Hematopoietic multipotent progenitor cell treated with erythropoietin and hydrocortisone succinate and interleukin-3 and kit ligand, for 8 days (in vitro differentiated cells): ENCODE measurements at places on chromosomes 5 and 9.

- no peak for DNase-seq
Observed at GRCh38 chr9:71663216-71663615, 105.1 kb downstream of the CEMIP2 start.

DNA sequence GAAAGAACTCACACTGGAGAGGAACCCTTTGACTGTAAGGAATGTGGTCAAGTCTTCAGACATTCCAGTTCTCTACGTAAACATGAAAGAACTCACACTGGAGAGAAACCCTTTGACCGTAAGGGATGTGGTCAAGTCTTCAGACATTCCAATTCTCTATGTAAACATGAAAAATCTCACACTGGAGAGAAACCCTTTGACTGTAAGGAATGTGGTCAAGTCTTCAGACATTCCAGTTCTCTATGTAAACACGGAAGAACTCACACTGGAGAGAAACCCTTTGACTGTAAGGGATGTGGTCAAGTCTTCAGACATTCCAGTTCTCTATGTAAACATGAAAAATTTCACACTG is 32.6 kb downstream of the MAPK9 start:
- no peak for DNase-seq

DNA sequence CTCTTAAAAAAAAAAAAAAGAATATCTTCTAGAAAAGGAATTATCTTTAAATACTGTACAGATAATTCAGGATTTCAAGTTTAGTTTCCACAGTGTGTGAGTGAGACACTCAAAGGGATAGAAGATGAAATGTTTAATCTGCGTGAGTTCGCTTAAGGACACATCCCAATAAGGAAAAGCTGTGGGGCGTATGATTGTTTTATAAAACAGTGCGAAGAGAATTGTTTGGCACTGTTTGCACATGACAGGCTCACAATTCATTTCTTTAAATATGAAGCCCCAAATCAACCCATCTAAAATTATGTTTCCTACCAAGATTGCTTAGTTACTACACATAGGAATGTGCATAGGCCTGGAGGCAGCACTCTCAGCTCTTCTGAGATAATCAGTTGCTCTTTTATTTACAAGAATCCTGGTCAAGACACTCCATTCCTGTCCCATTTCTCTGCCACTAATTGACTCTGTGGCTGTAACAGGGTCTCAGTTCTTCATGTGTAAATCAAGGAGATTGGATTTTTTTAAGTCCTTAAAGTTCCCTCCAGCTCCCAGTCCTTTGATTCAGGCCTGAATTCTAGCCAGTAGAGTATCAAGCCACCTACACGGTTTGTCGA is 60.1 kb downstream of the BHMT start:
- DNase-seq: no peak

DNA sequence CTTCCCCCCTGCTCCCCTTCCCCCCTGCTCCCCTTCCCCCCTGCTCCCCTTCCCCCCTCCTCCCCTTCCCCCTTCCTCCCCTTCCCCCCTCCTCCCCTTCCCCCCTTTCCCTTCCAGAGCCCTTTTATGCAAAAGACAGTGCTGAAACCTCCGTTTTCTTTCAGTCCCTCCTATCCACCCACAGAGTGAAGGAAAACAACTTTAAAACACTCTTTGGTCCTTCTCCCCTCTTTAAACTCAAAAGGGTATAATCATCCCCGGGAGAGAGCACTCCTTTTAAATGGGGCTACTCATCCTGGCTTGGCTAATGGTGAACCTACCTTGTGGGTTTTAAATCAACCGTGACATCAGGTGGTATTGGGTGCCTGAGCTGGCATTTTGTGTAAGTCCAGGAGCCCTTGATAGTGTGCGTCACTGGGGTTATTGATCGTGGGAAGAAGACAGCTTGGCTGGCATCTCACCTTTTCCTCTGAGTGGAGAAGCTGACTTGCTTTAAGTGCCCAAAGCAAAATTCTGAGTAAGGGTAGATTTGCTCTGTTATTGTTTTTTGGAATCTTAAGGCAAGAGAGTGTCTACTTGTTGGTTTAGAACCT is 2.7 kb downstream of the LARP1 start:
- DNase-seq: peak; percentile 34

GRCh38 chr5:39783756-39784421 is 359.1 kb upstream of the DAB2 start:
- no peak for DNase-seq

DNA sequence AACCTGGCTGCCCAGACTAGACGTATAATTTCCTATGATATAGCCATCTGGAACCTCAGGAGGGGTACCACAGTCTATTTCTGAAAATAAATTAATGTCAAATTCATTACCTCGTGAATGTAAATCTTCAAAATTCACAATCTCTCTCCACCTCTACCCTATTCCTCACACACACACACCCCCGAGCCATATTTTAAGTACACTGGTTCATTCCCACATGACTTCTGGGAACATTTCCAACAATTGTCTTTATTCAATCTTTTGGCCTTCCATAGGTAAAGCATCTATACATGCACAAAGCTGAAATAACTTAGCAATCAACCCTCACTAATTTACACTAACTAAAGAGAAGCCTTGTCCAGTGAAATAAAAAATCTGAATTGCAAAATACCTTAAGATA is 32.7 kb downstream of the SUSD1 start:
- DNase-seq: no peak

DNA sequence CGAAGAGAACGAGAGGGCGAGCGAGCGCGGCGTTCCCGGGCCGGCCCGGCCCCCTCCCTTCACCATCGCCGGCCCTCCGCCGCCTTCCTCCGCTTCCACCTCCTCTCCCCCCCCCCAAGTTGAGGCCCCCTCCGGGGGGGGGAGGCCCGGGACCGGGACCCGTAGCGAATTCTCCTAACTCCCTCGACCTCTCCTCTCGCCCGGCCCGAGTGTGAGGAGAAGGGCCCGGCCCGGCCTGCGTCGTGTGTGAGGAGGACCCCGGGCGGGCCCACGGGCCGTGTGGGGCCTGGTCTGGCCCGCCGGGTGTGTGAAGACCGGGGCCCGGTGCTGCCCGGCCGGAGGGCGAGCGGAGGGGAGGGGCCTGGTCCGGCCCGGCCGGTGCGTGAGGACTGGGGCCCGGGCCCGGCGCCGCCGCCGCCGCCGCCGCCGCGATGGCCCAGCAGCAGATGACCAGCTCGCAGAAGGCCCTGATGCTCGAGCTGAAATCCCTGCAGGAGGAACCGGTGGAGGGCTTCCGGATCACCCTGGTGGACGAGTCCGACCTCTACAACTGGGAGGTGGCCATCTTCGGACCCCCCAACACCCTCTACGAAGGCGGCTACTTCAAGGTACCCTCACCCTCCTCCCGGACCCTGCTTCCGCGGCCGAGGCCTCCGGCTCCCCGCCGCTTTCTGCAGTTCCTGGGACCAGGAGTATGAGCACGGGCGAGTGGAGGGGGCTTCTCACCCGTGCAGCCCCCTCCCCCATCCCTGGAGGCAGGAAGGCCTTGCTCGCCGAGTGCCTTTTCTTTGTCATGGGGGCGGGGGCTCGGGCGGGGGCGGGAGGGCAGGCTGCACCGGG is 587 bp downstream of the UBE2R2 start:
- DNase-seq: peak; percentile 54

DNA sequence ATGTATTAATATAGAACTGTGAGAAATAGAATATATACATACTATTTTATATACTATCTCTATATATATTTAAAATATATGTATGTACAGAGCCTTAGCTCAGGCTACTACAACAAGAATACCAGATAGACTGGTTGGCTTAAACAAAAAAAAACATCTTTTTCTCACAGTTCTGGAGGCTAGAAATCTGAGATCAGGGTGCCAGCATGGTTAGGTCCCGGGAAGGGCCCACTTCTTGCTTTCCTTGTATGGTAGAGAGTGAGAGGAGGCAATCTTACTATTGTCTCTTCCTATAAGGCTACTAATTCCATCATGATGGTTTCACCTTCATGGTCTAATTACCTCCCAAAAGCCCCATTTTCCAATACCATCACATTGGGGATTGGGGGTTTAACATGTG is 613.0 kb downstream of the ZNF608 start:
- no peak for DNase-seq

DNA sequence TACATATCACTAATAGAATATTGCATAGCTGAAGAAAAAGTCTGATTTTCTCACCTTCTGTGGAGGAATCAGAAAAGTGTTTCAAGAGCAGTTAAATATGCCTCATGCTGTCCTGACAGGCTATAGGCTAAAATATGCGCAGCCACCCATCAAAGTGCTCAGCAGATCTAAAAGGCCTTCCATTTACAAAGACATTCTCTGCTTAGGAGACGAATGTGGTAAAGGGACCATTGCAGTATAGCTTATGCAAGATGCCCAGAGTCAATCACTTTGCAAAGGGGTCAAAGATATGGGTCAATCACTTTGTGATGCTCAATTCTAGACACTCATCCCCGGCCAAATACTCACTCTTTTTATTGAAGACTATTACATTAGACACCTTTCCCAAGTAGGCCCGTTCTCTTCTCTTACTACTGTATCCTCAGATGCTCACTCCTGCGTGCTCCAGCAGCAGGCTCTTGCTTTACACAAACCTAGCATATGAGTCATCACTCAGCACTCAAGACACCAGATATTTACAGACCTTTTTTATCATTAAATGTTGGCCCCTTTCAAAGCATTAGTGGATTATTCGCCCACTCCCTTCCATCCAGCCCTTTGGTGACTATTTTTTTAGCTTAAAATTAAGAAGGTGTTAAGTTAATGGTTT is 568.2 kb upstream of the CDH18 start:
- no peak for DNase-seq

GRCh38 chr5:175216991-175217390 is 227.0 kb downstream of the DRD1 start:
- DNase-seq: no peak

- DNase-seq: no peak
Observed at GRCh38 chr5:16131878-16132277, 47.7 kb downstream of the MARCHF11 start.
